ENCODE measurements at places on chromosomes 5 and 9. TPM values are rescaled to one million over a fixed set of nuclear protein-coding genes. Genes with fewer than 3 reads are reported as not detected.
A peak's percentile ranks its signal among the peaks of the same experiment; 100 is the strongest.

- DNase-seq, result no peak
Observed at GRCh38 chr9:136111910-136112309, 6.8 kb downstream of the TMEM250 start.

- no peak for DNase-seq
Observed at GRCh38 chr5:105397749-105398148, 1835.2 kb upstream of the NUDT12 start.

- DNase-seq, result no peak
Observed at GRCh38 chr5:20610681-20611080, 622.7 kb upstream of the CDH18 start.

DNA sequence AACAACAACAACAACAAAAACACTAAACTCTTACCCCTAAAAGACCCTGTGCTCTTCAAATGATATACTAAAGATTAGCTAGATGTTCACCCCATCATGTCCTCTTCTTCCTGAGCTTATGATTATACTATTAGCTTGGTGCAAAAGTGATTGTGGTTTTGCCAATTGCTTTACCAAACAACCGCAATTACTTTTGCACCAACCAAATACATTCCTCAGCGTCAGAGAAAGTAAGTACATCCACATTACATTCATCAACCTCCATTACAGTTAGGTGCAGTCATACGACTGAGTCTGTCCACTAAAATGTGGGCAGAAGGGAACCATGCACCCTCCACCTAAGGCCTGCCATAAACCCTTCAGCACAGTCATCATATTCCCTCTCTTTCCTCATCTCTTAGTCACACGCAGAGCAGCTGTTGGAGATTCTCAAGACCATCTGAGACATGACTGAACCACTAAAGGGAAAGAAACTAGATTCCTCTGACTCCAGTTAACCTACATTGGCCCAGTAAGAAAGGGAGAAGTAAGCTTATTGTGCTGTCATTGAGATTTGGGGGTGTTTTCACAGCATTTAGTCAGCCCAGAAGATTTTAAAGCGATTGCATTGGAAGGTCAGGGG is 181.6 kb upstream of the TLE4 start:
- peak; percentile 97 for DNase-seq

DNA sequence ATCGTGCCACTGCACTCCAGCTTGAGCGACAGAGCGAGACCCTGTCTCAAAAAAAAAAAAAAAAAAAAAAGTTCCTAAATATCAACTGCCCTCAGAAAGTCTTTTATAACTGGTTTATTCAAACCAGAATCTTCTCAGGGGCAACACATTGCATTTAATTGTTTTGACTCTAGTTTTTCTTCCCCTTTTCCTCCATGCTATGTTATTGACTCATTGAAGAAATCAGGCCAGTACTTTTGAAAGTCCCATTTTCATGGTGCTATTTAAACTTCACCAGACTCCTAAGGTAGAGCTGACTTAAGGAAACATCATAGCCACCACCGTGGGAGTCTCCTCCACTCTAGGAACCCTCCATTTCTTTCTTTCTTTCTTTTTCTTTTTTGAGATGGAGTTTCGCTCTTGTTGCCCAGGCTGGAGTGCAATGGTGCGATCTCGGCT is 83.1 kb upstream of the IL6ST start:
- no peak for DNase-seq

- DNase-seq, result no peak
Observed at GRCh38 chr9:36501727-36502126, 71.0 kb upstream of the MELK start.

GRCh38 chr5:179900206-179900605 is 7.5 kb downstream of the TBC1D9B start:
- peak; percentile 69 for DNase-seq

DNA sequence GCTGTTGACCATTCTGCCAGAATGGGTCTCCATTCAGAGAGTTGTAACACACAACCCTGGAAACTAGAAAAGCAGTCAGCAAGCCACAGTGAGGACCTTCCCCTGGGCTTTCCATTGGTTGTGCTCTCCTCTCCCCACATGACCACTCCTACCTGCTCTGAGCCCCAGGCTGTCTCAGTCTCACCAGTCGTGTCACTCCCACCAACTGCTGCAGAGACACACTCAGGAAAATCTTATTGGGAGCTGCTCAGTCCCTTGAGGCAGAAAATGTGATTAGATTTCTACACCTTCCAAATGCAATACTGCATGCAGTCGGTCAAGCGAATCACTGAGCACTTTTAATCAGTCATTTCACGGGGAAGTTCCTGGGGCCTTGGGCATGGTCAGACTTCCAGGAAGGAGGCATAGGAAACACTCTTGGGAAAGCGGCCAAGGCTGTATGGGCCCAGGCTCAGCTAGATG is 284.2 kb upstream of the NMUR2 start:
- no peak for DNase-seq

The TGFBI gene
- 1,068 TPM for total RNA-seq

- peak; percentile 74 for DNase-seq
Observed at GRCh38 chr9:69324549-69325401, at the start of gene ENTREP1. Gene ENTREP1 (plus strand): TSS chr9:69325215. CDS start chr9:69325310, 95 bp downstream.

Data from myocyte (in vitro differentiated cells).